ENCODE measurements at places on chromosomes 12 and 14. TPM values are rescaled to one million over a fixed set of nuclear protein-coding genes. Genes with fewer than 3 reads are reported as not detected.

Gene GPR84
- total RNA-seq = 0.16 TPM

Gene RIMBP2
- total RNA-seq = 44.0 TPM

Gene KRT85
- 0.27 TPM for total RNA-seq

Gene CCDC60
- total RNA-seq = 32.3 TPM

Gene MARCHF9
- 15.1 TPM for total RNA-seq

Gene TNFRSF1A
- 68.6 TPM for total RNA-seq

Gene PPP4R3A
- total RNA-seq = 142 TPM

Gene KNTC1
- total RNA-seq = 46.3 TPM

Gene MMP17
- total RNA-seq = 22.9 TPM

Gene FAM90A1
- 0.16 TPM for total RNA-seq

Measured in camera-type eye (tissue), 1 donor.